ENCODE measurements at places on chromosomes 12 and 14.
A peak's percentile ranks its signal among the peaks of the same experiment; 100 is the strongest.

GRCh38 chr14:48274826-48275225, 599.4 kb upstream of the MDGA2 start:
- no peaks in the 10 kb centered on the region for H3K36me3 ChIP-seq
- no peaks in the 10 kb centered on the region for H3K4me1 ChIP-seq
- H3K27me3 ChIP-seq, result no peaks in the 10 kb centered on the region
- no peak overlapping the region for H3K27ac ChIP-seq

DNA sequence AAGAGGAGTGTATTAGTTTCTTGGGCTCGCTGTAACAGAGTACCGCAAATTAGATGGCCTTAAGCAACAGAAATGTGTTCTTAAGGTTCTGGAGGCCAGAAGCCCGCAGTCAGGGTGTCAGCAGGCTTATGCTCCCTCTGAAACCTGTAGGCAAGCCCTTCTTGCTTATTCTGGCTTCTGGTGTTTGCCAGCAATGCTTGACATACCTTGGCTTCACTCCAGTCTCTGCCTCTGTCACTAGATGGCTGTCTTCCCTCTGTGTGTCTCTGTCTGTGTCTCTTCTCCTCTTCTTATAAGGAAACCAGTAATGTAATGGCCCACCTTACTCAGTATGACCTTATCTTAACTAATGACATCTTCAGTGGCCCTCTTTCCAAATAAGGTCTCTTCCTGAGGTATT, 85.1 kb downstream of the DERA start:
- H3K4me3 ChIP-seq, result no peak overlapping the region
- H3K36me3 ChIP-seq, result no peaks in the 10 kb centered on the region
- peak; percentile 37 for DNase-seq
- H3K27ac ChIP-seq, result no peak overlapping the region
- H3K4me1 ChIP-seq, result peaks cover 6% of the 10 kb centered on the region

DNA sequence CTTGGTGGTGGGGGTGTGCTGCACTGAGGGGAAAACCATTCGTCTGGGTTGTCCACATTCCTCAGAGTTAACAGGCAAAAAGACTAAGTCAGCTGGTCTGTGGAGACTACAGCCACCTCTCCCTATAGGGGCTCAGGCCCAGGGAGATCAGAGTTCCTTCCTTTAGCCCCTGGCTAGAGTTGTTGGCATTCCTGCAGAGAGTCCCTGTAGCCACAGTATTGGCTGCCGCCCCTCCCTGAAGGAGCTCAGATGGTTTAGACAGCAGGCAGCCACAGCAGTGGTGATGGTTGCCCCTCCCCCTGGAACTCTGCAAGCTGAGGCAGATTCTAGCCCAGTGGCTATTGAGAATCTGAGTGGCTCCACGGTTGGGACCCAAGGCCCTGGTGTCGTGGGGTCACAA, 1072.5 kb upstream of the ATXN7L3B start:
- H3K4me1 ChIP-seq, result no peaks in the 10 kb centered on the region
- H3K27me3 ChIP-seq, result no peaks in the 10 kb centered on the region
- DNase-seq, result no peak
- H3K27ac ChIP-seq, result no peak overlapping the region

- no peak for DNase-seq
- H3K36me3 ChIP-seq, result no peaks in the 10 kb centered on the region
- H3K27me3 ChIP-seq, result no peaks in the 10 kb centered on the region
- H3K27ac ChIP-seq, result no peak overlapping the region
- H3K4me1 ChIP-seq, result peaks cover 25% of the 10 kb centered on the region
Measured at GRCh38 chr14:90692826-90693225, 123.4 kb downstream of the TTC7B start.

GRCh38 chr12:20044846-20045245, 323.5 kb upstream of the PDE3A start:
- H3K27me3 ChIP-seq, result no peaks in the 10 kb centered on the region
- H3K4me1 ChIP-seq, result peaks cover 3% of the 10 kb centered on the region
- H3K4me3 ChIP-seq, result no peak overlapping the region
- H3K27ac ChIP-seq, result no peak overlapping the region
- H3K36me3 ChIP-seq, result no peaks in the 10 kb centered on the region

DNA sequence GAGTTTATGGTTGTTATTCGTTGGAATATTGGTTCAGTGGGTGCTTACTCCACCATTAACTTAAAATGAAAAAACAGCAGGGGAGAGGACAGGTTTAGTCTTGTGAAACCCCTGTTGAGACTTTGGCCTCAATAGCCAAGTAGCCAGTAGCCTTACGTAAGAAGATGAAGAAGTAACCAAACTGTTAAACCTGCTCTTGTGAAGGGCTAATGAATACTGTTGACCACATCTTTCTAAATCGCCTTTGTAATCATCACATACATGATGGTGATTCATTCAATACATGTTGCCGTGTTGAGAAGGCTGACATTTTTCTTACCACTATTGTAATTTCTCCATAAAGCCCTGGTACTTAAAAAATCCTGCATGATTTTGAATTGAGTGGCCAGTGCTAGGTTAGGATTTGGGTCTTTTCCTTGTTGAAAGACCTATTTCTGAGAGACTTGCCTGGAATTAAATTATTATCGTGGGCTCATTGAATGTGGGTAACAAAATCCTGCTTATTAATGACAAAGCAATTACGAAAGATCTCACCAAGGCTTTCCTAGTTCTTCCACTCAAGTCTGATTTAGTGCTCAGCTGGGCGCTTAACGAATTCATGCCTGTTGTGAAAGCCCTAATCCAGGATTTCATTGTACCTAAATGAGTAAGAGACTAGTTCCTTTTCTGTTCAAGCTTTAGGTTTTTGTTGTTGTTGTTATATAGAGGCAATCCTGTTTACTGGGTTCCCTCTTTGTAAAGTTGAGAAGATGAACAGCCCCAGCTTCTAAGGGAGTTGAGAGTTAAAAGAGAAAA, 333.1 kb downstream of the FUT8 start:
- H3K27me3 ChIP-seq, result no peaks in the 10 kb centered on the region
- no peak overlapping the region for H3K27ac ChIP-seq
- no peaks in the 10 kb centered on the region for H3K4me1 ChIP-seq
- no peak for DNase-seq
- no peak overlapping the region for H3K4me3 ChIP-seq
- H3K36me3 ChIP-seq, result peaks cover 4% of the 10 kb centered on the region

GRCh38 chr12:10563966-10564365, 49.4 kb downstream of the MAGOHB start:
- no peaks in the 10 kb centered on the region for H3K36me3 ChIP-seq
- no peaks in the 10 kb centered on the region for H3K4me1 ChIP-seq
- no peak overlapping the region for H3K27ac ChIP-seq
- DNase-seq, result no peak
- no peak overlapping the region for H3K4me3 ChIP-seq

GRCh38 chr14:22432348-22432976, 156.6 kb downstream of the DAD1 start:
- DNase-seq, result peak; percentile 90
- H3K36me3 ChIP-seq, result no peaks in the 10 kb centered on the region
- H3K27ac ChIP-seq, result no peak overlapping the region
- no peak overlapping the region for H3K4me3 ChIP-seq
- no peaks in the 10 kb centered on the region for H3K27me3 ChIP-seq

DNA sequence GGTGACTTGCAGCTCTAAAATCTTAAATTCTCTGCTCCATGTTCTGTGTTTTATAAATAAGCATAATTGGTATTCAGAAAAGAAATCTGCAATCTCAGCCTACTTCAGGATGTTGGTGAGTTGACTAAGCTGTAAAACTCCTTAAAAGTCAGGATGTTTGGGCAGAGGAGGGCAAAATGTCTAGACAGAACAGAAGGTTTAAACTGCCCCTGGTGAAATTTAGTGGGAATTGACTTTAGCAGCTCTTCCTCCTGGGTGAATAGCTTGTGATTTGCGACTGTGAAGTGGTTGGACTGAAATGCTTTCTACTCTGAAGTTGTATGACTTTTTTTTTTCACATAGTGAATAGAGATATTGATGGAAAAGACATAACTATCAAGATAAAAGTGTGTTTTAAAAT, 85.8 kb downstream of the CAND1 start:
- no peak for DNase-seq
- H3K27ac ChIP-seq, result no peak overlapping the region
- H3K27me3 ChIP-seq, result no peaks in the 10 kb centered on the region
- no peak overlapping the region for H3K4me3 ChIP-seq
- H3K36me3 ChIP-seq, result no peaks in the 10 kb centered on the region

- no peak overlapping the region for H3K4me3 ChIP-seq
- H3K27me3 ChIP-seq, result no peaks in the 10 kb centered on the region
- no peaks in the 10 kb centered on the region for H3K36me3 ChIP-seq
- DNase-seq, result no peak
Measured at GRCh38 chr12:89140141-89140540, 212.2 kb downstream of the DUSP6 start.

DNA sequence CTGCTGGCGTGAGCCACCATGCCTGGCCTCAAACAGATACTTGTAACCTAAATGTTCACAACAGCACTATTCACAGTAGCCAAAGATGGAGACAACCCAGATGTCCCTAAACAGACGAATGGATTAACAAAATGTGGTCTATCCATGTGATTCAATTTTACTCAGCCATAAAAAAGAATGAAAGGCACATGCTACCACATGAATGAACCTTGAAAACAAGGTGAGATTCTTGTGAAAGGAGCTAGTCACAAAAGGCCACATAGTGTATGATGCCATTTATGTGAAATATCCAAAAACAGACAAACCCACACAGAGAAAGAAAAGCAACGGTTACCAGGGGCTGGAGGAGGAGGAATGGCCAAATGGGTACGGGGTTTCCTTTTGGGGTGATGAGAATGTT, 19.6 kb upstream of the P2RX7 start:
- H3K27me3 ChIP-seq, result no peaks in the 10 kb centered on the region
- no peak overlapping the region for H3K27ac ChIP-seq

DNA sequence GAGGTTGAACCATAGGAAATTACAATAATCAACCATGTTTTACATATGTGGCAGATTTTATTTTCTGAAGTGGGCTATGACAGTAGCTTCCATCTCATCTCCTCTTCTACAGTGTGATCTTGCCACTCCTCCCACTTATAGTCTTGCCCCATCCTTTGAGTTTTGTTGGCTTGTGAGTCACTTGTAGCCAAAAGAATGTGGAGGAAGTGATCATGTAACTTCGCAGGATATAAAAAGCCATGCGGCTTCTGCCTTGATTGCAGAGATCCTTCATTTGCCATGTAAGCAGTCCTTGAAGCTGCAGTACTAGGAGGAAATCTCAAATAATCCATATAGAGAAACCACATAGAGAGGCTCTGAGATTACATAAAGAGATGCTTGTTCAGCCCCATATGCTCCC, 13.7 kb upstream of the ZNF84 start:
- no peaks in the 10 kb centered on the region for H3K27me3 ChIP-seq
- no peaks in the 10 kb centered on the region for H3K4me1 ChIP-seq
- no peak overlapping the region for H3K4me3 ChIP-seq
- no peak overlapping the region for H3K27ac ChIP-seq
- no peaks in the 10 kb centered on the region for H3K36me3 ChIP-seq
- no peak for DNase-seq

DNA sequence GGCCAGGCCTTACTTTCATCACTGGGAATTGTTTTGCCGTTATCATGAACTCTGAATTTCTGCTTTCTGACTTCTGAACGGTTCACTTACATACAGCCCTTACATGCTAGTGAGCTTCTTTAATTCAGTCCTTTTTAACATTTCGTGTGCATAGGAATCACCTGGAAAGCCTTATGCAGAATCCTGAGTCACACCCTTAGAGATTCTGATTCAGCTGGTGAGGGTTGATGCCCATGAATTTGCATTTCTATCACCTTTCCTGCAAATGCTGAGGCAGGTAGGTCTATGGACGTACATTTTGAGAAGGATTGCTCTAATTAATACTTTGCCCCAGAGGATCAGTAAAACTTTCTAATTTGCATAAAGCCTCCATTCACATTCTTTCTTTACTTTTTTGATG, 44.0 kb downstream of the PPHLN1 start:
- H3K36me3 ChIP-seq, result no peaks in the 10 kb centered on the region
- DNase-seq, result no peak
- H3K27ac ChIP-seq, result no peak overlapping the region
- no peaks in the 10 kb centered on the region for H3K27me3 ChIP-seq
- no peak overlapping the region for H3K4me3 ChIP-seq

GRCh38 chr12:53738406-53739213, 11.4 kb upstream of the CALCOCO1 start:
- no peaks in the 10 kb centered on the region for H3K4me1 ChIP-seq
- H3K4me3 ChIP-seq, result no peak overlapping the region
- H3K36me3 ChIP-seq, result no peaks in the 10 kb centered on the region
- DNase-seq, result no peak
- H3K27ac ChIP-seq, result no peak overlapping the region

DNA sequence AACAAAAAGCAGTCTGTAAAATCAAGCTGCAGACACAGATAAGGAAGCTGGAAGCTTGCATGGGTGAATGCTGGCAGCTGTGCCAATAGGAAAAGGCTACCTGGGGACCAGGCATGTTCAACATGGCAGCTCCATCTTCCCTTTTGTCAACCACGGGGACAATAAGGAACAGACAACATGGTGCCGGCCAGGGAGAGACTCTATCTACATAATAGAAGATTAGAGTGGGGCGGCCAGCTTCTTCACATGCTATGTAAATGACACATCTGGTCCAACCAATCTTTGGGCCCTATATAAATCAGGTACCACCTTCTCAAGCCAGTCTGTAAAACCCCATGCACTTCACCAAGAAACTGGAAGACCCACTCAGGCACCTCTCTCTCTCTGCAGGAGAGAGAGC, 157.6 kb downstream of the SUDS3 start:
- no peak overlapping the region for H3K27ac ChIP-seq
- peaks cover 2% of the 10 kb centered on the region for H3K4me1 ChIP-seq
- no peaks in the 10 kb centered on the region for H3K36me3 ChIP-seq
- no peaks in the 10 kb centered on the region for H3K27me3 ChIP-seq
- H3K4me3 ChIP-seq, result no peak overlapping the region

- H3K36me3 ChIP-seq, result no peaks in the 10 kb centered on the region
- H3K4me3 ChIP-seq, result no peak overlapping the region
- no peak for DNase-seq
- H3K4me1 ChIP-seq, result peaks cover 3% of the 10 kb centered on the region
- no peak overlapping the region for H3K27ac ChIP-seq
- no peaks in the 10 kb centered on the region for H3K27me3 ChIP-seq
Measured at GRCh38 chr12:99552022-99552421, 95.5 kb upstream of the GARIN6 start.

DNA sequence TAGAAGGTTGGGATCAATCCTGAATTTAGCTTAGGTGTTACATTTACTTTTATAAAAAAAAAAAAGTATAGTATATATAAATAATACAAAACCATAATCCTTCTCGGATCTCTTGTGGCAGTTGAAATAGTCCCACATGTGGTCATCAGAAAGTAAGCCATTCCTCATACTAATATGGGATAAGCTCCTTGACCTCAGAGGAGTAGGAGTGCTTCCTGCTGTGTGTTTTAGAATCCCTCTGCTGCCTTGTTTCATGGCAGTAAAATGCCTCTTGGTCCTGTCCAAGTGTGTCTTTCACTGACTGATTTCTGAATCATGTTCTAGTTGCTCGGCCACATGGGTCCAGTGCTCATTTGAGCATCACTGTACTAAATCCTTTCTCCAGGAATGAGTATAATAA, 117.0 kb downstream of the NTN4 start:
- no peaks in the 10 kb centered on the region for H3K36me3 ChIP-seq
- no peaks in the 10 kb centered on the region for H3K27me3 ChIP-seq
- no peaks in the 10 kb centered on the region for H3K4me1 ChIP-seq
- no peak overlapping the region for H3K4me3 ChIP-seq

DNA sequence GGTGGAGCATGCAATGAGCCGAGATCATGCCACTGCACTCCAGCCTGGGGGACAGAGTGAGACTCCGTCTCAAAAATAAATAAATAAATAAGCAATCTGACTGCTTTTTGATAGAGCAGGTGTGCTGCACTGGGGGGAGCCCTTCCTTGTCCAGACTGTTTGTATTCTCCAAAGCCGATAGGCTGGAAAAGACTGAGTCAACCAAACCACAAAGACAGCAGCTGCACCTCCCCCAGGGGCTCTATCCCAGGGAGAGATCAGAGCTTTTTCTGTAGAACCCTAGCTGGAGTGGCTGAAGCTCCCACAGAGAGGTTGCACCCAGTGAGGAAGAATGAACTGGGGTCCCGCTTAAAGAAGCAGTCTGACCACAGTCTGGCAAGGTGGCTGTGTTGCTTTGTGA, 45.8 kb upstream of the LALBA start:
- H3K36me3 ChIP-seq, result no peaks in the 10 kb centered on the region
- no peak for DNase-seq
- no peaks in the 10 kb centered on the region for H3K4me1 ChIP-seq

Measured in lung (tissue), 17 donors.